ENCODE measurements at places on chromosomes 7 and 10.
A peak's percentile ranks its signal among the peaks of the same experiment; 100 is the strongest.

DNA sequence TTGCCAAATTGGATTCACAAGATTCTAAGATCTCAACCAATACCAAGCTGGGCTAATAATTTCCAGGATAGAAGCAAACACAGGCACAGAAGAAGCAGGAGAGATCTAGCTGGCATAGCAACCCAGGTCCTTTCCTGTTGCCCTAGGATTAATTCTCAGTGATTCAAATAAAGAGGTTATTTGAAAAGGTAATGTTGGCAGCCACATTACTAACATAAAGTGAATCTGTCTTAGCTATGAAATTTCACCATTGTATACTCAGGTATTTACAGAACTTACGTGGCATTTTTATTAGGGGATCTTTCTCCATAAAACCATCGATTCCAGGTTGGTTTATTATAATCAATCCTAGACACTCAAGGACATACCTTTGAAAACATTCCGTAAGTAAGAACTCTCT lies 379.3 kb upstream of the POM121L12 start:
- no peak for DNase-seq

- DNase-seq: no peak
These were observed 126.1 kb upstream of the PRSS58 start for GRCh38 chr7:142383841-142384492.

GRCh38 chr7:81803267-81803666 lies 33.4 kb upstream of the HGF start:
- DNase-seq: no peak

DNA sequence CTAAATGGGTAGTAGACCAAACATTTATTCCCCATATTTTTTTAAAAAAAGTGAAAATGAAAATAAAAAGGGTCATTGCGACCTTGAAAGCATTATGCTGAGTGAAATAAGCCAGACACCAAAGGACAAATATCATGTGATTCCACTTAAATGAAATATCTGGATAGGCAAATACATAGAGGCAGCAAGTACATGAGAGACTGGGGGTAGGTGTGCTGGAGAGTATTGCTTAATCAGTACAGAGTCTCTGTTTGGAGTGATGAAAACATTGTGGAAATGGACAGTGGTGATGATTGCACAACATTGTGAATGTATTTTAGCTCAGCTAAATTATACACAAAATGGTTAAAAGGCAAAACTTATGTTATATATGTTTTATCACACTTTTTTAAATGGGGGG lies 169.4 kb downstream of the AKR1D1 start:
- no peak for DNase-seq

DNA sequence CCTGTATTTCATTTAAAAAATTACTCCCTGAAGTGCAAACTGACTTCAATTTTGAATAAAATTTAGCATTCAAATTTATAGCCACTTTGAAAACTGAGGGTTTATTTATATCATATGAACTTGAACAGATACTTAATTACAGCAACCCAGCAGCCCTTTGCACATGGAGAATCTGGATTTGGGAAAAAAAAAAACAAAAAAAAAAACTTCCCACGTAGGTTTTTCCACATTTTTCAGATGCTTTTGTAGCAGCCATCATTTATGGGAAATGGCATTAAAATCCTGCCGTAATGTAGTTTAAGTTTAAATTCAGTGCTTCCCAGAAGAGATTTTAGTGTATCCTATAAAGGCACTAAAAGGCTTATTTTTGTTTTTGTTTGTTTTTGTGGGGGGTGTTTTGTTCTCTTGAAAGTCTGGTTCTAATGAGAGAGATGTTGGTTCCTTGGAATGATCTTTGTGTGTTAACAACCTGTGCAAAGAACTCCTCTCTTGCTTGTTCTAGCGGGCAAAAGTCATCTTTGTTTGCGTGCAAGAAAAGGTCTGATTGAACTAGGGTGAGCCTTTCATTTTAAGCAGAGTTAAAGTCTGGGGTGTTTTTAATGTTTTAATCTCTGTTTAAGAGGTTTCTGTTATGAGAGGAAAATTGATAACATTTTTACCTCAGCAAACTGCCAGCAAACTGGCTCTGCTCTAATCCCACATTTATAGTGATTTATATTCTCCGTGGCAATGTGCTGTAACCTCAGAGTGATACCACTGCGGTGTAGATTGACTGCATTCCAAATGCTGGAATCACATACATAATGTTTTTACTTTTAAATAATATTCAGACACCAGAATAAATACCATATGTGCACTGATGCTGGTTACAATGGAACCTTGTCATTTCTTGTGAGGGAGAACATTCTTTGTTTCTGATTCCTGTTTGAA lies 105.5 kb downstream of the WNT2 start:
- DNase-seq: no peak

DNA sequence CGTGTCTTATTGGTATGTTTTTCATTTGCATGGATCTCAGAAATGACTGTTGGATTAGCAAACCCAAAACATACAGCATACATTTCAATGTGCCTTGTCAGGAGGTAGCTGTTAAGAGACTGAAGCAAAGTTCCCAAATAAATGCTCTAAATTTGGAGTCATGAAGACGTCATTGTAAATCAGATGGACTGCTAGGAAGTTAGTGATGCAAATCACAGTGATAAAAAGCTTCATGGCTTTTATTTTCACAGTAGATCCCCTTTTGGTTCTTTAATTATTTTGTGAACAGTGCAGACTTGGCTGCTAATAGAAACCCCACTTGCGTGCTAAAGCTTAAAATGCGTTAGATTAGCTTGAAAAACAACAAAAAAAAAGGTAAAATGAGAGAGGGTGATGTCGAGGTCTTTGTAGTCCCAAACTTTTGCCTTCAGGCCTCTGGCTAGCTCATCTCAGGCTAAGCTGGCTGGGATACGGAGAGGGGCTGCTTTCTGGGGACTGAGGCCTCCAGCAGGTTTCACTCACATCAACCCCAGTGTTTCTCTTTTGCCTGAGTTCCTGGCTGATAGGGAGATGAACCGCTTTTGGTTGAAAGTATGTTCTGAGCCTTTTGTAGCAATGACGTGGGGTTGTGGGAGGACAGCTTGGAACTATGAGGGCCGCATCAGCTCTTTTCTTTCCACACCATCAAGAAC lies 107.1 kb upstream of the CDCA7L start:
- DNase-seq: no peak

GRCh38 chr10:98453729-98454128 lies 7.0 kb upstream of the HPS1 start:
- DNase-seq: no peak

- DNase-seq: no peak
These were observed 138.3 kb upstream of the KLF14 start for GRCh38 chr7:130872341-130872740.

GRCh38 chr10:86348321-86349210 lies 18.0 kb downstream of the GRID1 start:
- no peak for DNase-seq

- no peak for DNase-seq
These were observed at the start of gene ADAM12 for GRCh38 chr10:126387931-126388911. ADAM12 (minus strand) TSS chr10:126388477; CDS start chr10:126388145, 332 bp downstream.

- no peak for DNase-seq
These were observed 60.2 kb upstream of the PHF14 start for GRCh38 chr7:10913457-10913856.

DNA sequence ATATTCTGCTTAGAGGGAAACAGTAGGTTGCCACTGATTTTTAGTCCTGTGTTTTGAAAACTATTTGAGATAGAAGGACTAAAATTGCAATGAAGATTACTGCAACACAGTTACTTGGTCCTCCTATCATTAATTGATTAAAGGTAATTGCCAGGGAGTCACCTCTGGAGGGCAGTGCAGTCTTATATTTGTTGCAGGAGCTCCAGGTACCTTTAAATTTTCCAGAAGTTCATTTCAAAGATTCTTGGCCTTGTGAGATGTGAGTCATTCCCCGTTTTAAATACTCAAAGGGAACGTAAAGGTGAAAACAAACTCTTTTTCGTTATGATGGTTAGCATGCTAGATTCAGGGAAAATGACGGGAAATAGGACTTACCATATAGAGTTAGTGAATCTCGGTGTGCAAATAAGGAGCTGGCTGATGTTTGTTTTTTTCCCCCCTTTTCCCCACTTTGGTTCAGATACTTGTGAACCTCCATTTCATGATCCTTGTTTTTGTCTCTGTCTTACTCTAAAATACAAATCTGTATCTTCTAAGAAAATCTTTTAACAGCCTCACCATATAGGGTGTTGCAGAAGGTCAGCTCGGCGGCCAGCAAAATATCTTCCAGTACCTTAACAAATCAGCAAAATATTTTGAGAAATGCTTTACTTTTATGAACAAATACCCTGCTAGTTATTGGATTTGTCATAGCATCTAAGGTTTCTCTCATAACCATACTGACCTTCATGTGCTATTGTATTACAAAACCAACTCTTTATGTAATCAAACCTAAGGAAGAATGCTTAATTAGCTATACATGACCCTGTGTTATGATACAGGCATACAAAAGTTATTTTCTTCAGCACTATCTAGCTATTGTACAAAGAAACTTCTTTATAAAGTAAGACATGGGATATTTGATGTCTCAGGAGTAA lies 143.0 kb upstream of the HDAC9 start:
- no peak for DNase-seq

GRCh38 chr10:115092555-115093285 lies 445 bp upstream of the ATRNL1 start:
- peak; percentile 41 for DNase-seq

DNA sequence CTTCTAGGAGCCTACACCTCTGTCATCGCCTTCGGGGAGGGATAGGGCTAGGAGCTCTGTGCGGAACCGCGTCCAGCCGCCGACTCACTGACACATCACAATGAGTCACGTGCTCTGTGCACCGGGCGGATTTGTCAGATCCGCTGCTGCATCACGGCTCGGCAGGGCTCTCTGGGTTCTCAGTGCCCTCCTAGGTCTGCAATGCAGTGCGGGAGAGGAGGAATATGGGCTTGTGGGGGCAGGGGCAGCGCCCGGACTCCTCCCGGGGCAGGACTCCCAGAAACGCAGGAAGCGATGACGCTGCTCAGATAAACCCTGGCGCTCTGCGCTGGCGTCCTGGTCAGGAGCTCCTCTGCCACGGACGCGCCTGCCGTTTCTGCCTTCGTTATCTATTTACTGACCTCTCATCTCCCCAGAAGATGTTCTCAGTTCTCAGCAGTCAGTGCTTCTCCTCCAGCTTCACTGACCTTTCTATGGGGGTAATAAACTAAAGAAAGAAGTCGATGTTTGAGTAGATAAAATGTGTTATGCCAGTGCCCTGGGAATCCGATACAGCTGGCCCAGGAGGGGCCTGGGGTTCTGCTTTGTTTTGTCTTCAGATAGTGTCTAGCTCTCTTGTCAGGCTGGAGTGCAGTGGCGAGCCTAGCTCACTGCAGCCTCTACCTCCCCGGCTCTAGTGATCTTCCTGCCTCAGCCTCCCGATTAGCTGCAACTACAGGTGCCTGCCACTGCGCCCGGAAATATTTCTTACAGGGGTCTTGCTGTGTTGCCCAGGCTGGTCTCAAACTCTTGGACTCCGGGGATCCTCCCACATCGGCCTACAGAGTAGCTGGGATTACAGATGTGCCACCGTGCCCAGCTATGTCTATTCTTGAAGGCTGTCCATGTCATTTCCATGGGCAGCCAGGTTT lies 22.8 kb upstream of the ITGB1 start:
- DNase-seq: peak; percentile 76

GRCh38 chr10:118850418-118851061 lies 95.8 kb upstream of the CACUL1 start:
- DNase-seq: peak; percentile 5

GRCh38 chr7:50818324-50818723 lies 35.6 kb upstream of the GRB10 start:
- no peak for DNase-seq

- no peak for DNase-seq
These were observed 2.3 kb downstream of the ZC3HAV1L start for GRCh38 chr7:139033346-139034114.

- DNase-seq: no peak
These were observed 626 bp downstream of the PRPF18 start for GRCh38 chr10:13587391-13587790.

DNA sequence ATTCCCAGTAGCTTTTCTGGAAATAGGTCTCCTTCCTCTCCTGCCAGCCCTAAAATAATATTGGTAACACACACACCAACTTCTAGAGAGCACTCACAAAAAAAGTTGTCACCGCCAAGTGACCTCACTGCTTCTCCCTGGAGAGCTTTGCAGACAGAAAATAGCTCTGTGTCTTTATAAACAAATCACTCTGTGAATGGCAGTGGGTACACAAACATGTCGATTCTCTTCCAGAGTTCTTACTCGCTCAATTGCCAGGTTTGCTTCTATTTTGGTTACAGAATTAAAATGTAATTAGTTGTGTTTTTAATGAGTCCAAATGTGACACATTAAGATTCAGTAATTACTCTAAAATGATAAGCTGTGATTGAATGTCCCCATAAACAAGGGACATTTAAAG lies 649.2 kb upstream of the C7orf33 start:
- DNase-seq: no peak
